ENCODE measurements at places on chromosomes 13 and 19.

DNA sequence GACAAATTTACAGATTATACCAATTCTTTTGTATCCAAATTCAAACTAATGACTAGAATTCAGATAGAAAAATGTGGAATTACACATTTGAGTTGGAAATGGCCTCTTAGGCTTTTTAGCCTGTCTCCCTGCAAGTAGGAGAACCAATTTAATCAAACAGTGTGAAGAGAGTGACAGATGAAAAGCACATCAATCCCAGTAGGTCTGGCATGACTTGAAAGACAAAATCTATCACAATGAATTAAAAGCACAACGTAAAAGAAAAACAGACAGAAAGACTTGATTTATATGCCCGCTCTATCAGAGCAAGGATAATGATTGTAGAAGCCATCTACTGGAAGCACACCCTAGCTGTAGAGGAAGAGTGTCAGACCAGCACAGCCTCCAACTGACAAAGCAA is 1084.4 kb upstream of the SPRY2 start:
- no peak for DNase-seq

DNA sequence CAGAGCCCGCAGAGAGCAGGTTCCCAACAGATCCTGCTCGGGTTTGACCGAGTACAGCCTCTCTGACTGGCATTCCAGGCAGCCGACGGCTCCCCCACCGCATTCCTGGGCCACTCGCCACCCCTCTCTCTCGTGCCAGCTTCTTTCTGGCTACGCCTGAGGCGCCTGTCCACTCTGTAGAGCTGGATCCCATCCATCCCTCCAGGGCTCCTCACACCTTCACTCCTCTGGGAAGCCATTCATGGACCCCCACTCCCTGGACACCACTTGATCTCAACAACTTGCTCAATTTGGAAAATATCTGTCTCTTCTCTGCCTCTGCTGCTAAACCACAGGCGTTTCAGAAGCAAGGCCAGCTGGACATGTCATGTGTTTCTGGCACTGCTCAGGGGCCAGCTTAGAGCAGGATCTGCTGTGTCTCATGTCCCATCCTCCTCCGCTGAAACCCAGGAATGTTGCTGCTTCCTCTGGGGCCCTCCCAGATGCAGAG is 30.6 kb upstream of the ATP1A3 start:
- no peak for DNase-seq

DNA sequence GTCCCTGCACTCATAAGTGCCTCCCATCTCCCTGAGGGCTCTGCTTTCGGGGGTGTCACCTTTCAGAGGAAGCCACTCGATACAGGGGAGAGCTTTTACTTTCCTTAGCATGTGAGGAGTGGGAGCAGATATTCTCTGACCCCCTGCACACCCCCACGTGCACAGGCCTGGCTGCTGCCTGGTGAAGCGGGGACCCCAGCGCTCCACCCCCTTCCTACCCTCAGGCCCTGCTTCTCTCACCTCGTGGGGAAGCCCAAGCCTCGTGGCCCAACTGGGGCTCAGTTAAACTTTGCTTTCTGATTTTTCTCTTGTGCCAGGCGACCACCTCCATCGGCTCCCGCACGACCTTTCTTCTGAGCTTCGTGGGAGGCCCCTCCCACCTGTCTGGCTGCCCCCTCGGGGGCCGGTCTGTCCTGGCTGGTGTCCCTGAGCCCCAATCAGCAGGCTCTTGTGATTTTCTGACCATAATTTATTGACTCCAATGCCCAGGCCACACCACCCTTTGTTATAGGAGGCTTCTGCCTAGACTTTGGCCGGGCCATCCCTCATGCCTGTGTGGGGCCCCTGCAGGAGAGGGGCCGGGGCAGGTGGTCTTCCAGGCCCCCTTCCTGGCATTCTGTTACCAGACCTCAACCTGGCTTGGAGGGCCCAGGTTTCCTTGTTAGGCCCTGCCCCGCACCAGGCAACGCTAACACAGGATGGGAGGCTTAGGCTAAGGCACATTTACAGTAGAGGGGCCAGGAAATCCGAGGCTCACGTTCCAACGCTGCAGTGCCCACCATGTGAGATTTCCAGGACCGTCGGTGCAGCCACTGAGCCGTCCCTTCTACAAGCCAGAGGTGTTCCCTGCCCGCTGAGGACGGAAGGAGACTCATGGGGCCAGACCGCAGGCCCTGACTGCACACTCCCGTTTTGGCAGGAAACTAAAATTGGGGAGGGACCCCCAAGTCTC is 3.7 kb downstream of the TMED1 start:
- no peak for DNase-seq

GRCh38 chr19:58203814-58204475 is 21.1 kb downstream of the ZNF274 start:
- no peak for DNase-seq

- no peak for DNase-seq
Measured at GRCh38 chr13:111551204-111551820, 230.9 kb downstream of the TEX29 start.

GRCh38 chr13:29749401-29750182 is 100.8 kb downstream of the UBL3 start:
- no peak for DNase-seq

DNA sequence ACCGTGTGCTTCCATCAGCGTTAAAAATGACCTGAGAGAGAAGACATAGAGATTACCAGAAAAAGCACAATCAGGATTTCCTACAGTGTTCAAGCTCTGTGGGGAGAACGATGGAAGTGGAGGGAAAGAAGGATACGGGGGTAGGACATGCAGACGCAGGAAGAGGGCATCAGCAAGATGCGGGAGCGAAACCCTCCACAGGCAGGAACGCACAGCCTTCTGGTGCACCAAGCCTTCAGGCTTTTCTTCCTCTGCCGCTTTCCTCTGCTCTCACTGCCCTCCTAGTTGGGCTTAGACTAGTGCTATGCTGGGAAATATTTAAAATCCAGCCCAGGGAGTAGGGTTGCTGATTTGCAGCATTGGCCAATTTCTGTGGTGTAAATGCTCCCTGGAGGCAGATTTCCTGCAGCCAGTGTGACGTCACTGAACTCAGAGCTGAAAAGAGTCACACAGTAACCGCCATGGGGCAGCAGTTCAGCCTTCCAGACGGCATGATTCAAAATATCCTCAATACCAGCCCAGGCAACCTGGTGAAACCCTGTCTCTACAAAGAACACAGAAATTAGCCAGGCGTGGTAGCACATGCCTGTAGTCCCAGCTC is 205.1 kb upstream of the SOX1 start:
- DNase-seq = no peak

DNA sequence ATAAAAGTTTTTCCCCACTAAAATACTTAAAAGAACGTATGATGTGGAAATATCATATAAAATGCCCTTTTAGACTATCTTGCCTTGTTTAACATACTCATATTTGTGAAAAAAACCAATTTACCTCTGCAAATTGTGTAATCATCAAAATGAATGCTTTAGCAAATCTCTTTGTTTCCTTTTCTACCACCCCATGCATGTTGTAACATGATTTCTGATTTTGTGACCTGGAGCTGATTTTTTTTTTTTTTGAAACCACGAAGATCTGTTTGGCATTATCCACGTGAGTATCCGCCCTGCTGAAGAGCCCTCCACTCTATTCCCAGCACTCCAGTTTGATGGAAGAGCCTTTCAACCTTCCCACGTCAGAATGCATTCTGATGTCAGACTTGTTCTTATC is 245.8 kb upstream of the NBEA start:
- no peak for DNase-seq

- no peak for DNase-seq
Measured at GRCh38 chr13:49464621-49465325, 20.7 kb downstream of the SETDB2 start.

DNA sequence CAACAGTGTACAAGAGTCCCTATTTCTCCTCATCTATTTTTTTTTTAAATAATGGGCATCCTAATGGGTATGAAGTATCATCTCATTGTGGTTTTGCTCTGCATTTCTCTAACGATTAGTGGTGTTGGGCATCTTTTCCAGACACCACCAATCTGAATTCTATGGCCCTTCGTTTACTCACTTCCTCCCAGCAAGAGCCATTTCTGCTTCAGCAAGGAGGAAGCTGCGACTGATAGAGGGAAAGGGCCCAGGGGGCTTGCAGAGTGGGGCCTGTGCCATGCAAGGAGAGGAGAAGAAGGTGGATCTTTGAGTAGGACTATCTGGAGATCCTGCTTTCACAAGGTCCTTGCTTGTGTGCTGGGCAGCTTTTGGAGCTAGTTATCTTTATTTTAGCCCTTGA is 58.0 kb downstream of the USPL1 start:
- DNase-seq = no peak

DNA sequence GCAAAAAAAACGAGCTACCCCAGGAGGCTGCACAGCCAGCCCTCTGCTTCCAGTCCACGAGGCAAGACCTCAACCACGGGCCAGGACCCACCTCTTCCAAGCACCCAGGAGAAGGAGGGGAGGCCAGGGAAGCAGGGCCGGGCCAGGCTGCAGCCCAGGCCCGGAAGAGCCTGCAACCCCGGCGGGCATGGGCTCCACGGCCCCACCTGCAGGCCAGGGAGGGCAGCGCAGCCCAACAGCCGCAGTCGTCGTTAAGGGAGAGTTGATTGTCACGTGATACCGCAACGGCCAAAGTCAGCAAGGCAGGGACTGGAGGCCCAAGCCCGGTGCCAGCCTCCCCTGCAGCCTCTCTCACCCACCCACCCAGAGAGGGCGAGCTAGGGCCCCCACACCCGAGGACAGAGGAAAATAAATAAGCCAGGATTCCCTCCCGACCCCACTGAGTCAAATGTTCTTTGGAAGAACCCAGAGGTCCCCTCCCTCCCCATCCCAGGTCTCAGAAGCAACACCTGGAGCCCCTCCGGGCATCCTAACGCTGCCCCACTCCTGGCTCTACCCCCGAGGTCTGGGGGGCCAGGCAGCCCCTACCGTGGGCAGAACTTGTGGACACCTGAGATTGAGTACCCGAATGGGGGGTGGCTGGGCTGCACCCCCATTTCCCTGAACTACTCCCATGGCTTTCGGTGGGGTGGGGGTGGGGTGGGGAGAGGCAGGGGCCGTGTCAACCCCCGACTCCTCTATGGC is 5.2 kb upstream of the REXO1 start:
- peak; percentile 83 for DNase-seq

DNA sequence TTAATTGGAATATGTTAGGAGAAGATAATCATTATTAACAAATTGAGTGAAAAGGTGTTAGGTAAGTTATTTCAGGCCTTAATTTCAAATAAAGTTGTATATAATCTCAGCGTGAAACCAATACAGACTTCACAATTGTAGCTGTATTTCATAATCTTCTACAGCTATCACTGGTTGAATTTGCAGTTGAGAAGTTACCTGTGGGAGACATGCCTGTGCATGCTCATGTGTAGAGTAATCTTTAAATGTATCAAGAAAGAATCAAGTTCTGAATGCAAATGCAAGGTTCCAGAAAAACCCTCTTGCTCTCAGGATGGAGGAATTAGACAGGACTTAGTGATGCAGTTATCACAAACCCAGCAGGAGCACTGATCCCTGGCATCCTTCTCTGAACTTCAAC is 938.4 kb upstream of the SLC10A2 start:
- no peak for DNase-seq

- DNase-seq = no peak
Measured at GRCh38 chr13:49569993-49570689, 15.2 kb downstream of the RCBTB1 start.

DNA sequence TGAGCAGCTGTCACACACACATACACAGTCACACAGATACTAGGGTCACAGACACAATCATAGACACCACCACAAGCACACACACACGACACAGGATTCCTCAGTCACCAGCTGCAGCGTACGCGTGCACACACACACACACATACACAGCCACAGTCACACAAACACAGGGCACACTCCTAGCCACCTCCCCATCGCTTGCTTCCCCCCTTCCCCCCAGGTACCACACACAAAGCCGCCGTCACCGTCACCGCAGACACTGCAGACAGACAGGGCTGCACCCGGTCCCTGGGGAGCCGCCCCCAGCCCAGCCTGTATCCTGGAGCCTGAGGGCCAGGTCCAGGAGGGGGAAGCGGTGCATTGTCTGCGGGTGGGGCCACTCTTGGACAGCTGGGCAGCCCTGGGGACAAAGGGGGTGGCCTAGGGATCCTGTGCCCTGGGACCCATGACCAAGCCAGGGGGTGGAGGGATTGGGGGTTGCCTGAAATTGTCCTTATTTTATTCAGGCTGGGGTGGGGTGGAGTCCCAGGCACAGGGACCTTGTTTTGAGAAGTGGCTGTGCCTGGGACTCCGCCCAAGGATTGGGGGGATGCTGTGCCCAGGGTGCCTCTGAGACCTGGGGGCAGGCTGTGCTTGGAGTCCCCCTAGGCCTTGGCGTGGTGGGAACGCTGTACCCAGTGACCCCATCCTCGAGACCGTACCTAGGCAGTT is 957 bp downstream of the NUMBL start:
- DNase-seq = peak; percentile 17
